ENCODE measurements at places on chromosomes 3 and 15.

- DNase-seq, result peak; percentile 54
Observed at GRCh38 chr3:114504941-114505628, 211.3 kb downstream of the TIGIT start.

DNA sequence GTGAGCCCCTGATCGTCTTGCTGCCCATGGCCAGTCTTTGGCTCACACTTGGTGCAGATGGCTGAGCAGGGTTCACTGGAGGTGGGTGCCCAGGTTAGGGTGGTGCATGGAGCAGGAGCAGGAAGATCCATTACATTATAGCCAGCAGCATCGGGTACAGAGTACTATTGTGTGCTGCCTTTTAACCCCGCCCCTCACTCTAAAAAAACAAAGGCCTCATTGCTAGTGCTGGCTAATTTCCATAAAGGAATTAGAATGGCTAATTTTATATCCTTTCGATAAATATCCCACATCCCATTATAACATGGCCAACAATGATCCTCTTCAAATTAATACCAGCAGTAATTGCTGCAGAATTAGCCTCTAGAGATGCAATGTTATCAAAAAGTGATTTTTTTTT lies 45.8 kb upstream of the PPP4R2 start:
- DNase-seq, result no peak

- DNase-seq, result no peak
Observed at GRCh38 chr15:83410532-83410931, 36.6 kb upstream of the SH3GL3 start.

DNA sequence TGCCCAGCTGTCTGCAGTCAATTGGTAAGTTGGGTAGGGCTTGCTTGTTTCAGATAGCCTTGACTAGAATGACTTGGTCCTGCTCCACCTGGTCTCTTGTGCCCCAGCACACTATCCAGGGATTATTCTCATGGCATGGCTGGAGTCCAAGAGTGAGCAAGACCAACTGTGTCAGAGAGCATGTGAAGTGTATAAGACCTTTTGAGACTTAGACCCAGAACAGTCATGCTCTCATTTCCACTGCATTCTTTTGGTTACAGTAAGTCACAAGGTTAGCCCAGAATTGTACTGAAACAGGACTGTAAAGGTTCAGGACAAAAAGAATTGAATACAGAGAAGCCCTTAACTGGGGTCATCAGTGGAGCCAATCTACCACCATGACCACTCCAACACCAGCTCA lies 650.8 kb upstream of the ADAMTS9 start:
- DNase-seq, result no peak

DNA sequence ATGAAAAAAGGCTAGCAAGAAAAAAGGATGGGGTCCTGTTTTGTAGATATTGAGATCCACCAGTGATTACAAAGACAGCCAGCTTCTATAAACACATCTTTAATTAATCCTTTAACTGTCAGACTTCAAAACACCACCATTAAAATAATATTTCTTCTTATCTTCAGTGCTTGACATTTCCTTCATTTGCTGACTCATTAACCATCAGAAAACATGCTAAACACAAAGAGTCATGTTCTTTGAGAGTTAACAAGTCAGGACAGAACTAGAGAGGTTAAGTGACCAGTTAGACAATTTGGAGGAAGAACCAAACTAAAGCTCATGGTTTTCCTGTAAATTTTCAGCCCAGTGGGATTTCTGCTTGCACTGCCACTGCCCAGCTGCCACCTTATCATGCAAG lies 111.4 kb downstream of the MEIS2 start:
- DNase-seq, result no peak

GRCh38 chr15:101852356-101852755 lies 40.4 kb downstream of the OR4F15 start:
- no peak for DNase-seq

DNA sequence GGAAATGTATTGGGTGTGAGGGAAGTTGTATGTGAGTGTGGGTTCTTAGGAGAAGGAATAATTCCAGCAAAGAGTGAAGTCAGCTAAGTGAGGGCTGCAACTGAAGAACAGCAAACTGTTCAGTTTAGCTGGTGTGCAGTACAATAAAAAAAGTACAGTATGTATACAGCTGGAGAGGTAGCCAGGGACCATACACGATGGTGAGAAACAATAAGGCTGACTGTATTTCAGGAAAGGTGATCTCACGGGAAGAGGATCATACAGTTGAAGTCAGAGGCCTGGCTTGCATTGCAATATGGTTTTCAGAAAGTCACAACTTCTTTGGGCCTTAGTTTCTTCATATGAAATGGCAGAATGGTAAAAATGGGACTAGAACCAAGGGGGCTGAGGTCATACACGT lies 222.4 kb downstream of the NEK10 start:
- DNase-seq, result no peak

DNA sequence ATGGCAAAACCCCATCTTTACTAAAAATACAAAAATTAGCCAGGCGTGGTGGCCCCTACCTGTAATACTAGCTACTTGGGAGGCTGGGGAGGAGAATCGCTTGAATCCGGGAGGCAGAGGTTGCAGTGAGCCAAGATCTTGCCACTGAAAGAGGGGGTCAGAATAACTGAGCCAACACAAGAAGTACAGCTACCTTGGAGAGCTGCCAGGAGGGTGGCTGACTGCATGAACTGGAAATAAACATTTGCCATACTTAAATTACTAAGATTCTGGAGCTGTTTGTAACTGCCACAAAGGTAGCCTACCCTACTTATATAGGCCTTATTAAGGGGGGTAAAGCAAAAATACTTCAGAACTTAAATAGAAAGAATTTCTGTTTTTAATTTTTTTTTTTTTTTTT lies 15.4 kb upstream of the PIK3CB start:
- DNase-seq, result peak; percentile 28

DNA sequence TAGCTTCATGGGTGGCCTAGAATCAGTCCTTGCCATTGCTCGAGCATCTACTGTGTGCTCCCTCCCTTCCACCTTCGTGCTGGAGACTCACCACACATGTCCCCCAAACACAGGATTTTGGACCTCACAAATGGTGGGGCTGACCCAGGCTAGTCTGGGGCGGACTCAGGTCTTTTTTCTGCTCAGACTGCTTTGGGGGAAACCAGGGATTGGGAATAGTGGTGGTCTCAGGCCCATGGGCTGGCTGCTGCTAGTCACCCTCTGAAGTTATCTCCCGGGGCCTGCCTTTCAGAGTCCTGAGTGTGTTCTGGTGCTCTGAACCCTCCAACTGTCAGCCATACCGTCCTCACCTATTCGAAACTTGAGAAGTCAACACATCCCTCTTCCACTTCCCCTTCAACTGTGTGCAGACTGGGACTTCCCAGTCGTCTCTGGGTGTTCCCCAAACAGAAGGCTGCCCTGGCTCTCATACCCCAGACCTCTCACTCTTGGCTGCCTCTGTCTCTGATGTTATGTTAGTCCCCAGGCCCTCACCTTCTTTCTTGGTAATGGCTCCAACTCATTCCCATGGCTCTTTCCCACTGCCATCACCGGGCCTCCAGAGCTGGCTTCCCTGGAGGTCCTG lies 46.0 kb downstream of the PPCDC start:
- DNase-seq, result no peak

DNA sequence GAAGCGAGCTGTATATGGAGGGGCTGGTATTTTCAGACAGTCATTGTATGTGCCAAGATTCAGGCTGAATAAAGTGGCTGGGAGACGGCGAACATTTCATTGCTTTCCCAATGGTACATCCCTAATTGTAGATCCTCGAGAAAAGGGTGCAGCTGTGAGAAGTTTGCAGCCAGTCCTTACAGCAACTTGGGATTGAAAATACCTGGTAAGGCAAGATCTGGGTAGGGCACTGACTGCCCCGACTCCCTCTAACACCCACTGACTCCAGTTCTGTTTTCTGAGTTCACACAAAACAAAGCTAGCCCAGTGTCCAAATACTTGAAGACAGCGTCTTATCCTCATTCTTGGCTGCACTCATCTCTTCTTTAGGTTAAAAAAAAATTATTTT lies 63.7 kb downstream of the EDEM1 start:
- DNase-seq, result no peak

- DNase-seq, result no peak
Observed at GRCh38 chr3:16370503-16370871, 105.5 kb downstream of the OXNAD1 start.

DNA sequence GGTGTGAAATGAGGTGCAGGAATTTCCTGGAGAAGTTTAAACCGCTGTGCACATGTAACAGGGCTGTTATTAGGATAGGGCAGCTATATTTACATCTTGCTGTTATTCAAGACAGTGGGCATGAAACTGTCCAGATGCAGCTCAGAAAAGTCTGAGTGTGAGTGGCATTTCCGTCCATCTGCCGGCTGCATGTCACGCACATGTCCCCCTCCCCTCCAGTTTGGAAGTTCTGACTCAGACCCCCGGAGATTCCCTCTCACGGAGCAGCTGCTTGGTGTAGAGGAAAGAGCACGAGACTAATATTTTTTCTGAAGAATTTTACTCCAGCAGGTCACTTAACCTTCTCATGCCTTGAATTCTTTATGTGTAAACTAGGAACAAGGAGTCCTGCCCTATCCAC lies 69.8 kb downstream of the FEM1B start:
- DNase-seq, result peak; percentile 87

GRCh38 chr3:143328451-143328850 lies 208.9 kb downstream of the CHST2 start:
- DNase-seq, result no peak

DNA sequence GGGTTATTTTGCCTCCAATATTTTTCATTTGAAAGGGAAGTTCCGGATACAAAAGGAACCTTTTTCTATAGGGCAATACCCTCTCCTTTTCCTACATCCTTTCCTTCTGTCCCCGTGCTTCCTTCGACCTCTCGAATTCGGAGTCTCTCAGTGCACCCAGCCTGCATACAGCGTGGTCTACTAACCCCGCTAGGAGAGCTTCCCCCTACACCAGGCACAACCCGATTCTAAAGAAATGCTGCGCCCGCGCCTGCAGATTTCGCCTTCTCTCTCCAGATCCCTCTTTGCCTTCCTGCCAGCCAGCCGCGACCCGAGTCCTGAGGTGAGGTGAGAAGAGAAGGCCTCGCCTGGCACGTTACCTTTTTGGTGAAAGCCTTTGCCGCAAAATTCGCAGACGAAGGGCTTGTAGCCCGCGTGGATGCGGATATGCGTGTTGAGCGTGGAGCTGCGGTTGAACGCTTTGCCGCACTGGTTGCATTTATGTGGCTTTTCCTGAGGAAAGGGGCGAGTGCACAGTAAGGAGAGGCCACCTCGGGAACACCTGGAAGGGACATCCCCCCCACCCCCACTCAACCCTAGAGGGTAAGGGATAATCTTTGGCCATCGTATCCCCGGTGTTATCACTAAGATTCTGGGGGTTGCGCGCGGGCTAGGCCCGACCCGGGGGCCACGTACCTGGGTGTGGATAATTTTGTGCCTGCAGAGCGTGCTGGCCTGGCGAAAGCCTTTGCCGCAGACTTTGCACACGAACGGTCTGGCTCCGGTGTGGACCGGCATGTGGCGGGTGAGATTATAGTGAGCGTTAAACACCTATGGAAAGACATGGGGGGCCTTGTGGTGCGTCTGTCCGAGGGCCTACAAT lies 2.3 kb downstream of the FEZF2 start:
- DNase-seq, result no peak

DNA sequence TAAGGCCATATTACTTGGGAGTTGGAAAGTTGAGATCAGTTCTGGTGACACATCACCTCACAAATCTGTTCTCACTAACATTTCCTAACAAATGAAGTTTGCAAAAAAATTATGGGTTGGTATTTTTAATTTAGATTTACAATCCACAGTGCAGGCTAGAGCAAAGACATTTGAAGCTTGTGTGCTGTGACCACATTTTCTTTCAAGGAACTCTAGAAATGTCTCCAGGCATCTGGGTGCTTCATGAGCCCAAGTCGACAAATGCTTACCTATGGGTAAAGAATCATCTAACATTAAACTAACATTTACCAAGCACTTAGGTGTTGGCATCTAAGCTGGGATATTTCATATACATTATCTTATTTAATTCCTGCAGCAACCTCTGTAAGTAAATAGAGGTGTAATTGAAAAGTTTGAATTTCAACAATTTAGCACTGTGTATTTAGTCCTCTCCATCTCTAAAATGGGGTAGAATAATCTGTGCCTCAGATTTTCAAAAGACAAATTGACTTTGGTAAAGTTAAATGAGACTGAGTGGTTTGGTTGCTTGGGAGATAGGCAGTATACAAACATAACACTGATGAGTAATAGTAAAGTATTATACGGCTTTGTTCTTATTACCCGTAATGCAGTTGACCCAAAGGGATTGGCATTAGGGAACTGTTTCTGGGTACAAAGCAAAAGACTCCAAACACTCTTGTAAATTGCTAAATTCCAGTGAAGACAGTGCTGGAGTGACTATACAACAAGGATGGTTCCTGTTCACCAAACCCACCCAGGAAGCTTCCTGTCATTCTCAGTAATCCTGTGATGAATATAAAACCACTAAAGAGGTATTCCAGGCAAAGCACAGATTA lies 162.5 kb downstream of the TPRG1 start:
- no peak for DNase-seq

GRCh38 chr3:57959423-57960173 lies 48.6 kb upstream of the FLNB start:
- DNase-seq, result peak; percentile 80

GRCh38 chr3:98977520-98977919 lies 76.0 kb upstream of the DCBLD2 start:
- DNase-seq, result peak; percentile 71

GRCh38 chr3:37920156-37920699 lies 58.5 kb downstream of the CTDSPL start:
- no peak for DNase-seq

DNA sequence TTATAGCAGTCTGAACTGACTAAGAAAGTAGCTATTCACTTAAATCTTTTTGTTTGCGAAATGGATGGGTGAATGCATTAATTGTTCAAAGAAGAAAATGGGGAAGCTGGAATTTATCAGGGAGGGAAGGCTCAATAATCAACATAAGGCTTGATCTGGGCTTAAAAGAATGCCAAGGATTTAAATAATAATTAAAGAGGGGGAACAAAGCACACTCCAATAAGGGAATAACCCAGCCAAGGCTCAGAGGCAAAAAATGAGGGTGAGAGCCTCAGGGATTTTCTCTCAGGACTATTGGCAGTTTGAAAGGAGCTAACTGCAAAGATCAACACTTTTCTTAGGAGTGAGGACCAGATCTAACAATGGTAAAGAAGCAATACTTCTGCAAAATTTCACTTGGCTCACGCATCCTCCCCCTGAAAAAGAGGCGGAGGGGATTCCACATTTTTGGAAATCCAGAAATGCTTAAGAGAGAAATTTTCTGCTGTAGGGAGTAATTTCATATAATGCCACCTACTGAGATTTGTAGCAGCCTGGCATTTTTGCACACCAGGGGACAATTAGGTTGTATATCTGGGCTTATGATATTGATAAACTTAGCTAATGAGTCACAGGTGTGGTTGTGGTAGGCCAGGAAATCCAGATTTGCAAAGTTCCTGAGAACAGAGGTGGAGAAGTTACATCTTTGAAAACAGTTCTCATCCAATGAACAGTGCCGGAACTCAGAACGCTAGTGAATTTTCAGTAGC lies 405.1 kb downstream of the TUSC7 start:
- DNase-seq, result peak; percentile 94

GRCh38 chr3:196883361-196883760 lies 15.6 kb downstream of the SENP5 start:
- no peak for DNase-seq

DNA sequence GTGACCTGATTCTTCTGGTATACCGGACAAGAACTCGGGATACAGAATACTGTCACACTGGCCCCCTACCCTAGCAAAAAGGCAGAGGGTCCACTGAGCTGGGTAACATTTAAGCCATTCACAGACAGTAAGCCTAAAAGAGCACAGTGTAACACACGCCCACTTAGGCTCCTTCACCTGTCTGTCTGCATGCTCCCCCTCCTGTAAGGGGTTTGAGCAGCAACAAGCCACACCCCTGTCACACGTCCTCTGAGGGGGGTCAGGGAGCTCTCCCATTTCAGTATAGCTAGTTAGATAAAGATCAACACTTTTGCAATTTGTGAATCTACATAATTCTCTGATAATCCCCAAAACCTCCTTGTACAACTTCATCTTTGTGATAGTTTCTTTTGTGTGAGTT lies 586.3 kb upstream of the LMCD1 start:
- no peak for DNase-seq
